Amniotic stem cell (primary cell): ENCODE measurements at places on chromosomes 6 and 20.

DNA sequence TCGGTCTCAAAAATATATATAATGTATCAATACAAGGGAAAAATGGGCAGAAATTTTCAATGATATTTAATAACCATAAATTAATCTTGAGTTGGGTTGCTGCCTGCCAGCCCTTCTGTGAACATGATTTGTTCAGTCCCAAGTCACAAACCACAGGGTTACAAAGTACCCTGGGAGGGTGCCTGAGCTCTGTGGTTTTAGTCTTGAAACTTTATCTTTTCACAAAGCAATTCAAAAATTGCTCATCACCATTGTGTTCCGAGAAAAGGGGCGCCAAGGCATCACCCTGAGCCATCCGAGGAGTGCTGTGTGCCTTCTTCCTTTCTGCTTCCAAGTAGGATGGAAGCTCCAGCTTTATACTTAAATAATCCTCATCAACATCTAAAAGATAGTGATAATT, 141.6 kb upstream of the AKAP12 start:
- no peak for DNase-seq

- DNase-seq: no peak
These were observed 54.2 kb downstream of the DACT2 start for GRCh38 chr6:168265394-168265793.

DNA sequence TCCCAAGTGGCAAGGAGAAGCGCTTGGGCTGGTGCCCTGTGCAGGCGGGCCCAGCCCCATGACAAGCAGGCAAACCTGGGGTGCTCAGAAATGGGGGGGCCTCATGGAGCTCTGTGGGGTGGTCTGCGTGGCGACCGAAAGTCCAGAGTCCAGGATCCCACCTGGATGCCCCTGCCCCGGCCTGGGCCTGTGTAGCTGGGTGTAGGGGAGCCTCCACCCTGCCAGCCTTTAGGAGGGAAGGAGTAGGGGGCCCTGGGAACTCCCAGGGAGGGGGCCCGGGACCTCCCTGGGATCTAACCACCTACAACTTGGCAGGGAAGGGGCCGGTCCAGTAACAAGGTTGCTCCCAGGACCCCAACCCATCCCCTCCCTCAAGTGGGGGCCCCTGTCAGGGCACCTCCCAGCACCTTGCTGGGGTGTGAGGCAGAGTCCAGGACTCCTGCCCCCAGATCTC, 4.5 kb upstream of the LAMA5 start:
- no peak for DNase-seq

- DNase-seq: no peak
These were observed 77.6 kb downstream of the BFSP1 start for GRCh38 chr20:17453592-17453991.

DNA sequence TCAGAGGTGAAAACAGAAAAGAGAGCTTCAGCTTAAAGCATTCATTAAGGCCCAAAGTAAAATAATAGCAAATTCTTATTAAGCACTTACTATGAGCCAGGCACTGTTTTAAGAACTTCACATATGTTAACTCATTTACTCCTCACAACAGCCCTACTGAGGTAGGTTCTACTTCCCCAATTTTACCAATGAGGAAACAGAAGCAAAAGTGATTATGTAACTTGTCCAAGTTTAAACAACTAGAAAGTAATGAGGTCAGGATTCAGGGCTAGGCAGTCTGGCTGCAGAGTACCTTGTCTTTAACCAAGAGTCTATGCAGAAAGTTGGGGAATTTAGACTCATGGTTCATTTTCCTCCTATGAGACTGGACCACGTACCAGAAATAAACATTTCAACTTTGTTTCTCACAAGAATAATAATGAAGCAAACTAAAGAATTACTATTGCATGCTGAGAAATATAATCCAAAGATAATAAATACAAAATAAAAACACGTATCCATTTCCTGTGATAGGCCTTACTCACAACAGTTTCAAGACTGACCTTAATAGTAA, 3.8 kb downstream of the COL21A1 start:
- no peak for DNase-seq

GRCh38 chr6:146153040-146153758, 124.3 kb downstream of the GRM1 start:
- DNase-seq: no peak

- no peak for DNase-seq
These were observed 87.4 kb upstream of the BHLHE23 start for GRCh38 chr20:63093966-63094766.

DNA sequence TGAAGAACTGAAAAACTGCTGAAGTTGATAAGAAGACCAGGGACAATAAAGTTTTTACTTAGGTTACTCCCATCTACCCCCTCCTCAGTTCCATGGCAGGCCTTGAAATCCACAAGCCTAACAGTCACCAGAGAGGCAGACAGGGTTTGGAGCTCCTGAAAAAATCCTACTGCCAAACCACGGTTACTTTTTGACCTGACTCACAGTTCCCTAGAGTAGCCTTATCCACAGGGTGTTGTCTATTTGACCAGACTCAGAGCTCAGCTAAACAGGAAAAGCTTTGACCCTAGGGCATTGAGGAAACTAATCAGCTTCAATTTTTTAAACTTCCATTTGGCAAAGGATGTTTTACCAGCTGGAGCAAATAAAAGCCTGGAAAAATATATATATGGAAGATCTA, 257.7 kb upstream of the NT5E start:
- no peak for DNase-seq

GRCh38 chr6:111752476-111752875, 120.8 kb downstream of the FYN start:
- no peak for DNase-seq

DNA sequence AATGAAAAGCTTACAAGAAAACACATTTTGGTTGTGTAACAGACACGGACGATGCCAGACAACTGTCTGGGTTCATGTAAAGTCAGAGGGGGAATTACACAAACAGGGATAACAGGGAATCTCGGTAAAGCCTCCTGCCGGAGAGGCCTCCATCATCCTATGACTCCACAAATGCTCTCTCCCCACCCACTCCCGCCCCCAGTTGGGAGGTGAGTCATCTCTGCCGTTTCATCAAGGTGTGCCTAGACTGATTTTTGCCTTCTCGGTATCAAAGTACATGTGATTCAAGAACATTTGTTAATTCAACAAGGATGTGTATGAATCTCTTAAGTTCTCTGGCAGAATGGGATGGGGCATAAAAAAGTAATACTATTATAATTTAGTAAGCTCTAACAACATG, 304.9 kb upstream of the PRDM1 start:
- no peak for DNase-seq

DNA sequence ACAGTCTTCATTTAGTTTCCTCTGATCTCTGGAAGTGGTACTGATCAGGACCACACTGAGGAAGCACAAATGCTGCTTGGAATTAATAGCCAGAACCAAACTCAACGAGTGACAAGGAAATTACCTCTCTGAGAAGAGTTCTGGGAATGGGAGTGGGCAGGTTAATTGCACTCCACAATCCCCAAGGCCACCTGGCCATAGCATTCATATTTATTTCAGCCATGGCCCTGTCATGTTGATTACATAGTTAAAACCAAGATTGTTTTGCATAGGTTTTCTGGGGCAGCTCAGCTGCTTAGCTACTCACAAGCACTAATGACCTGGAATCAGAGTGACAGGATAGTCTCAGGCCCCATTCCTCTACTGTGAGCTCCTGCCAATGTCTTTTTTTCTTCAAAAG, 230.2 kb upstream of the RIMS1 start:
- DNase-seq: no peak

GRCh38 chr20:42346189-42347170, 728.3 kb upstream of the CHD6 start:
- no peak for DNase-seq

GRCh38 chr6:165662749-165663376, at the start of gene PDE10A:
Gene PDE10A, minus strand, starts transcription at chr6:165663241. Its CDS starts 430 bp downstream, at chr6:165662811.
- no peak for DNase-seq
